ENCODE measurements at places on chromosomes 4 and X. TPM values are rescaled to one million over a fixed set of nuclear protein-coding genes. Genes with fewer than 3 reads are reported as not detected.

The ARL9 gene
- 0.13 TPM for total RNA-seq

GRCh38 chrX:136623396-136623795 is 24.6 kb upstream of the CD40LG start:
- DNase-seq = no peak

DNA sequence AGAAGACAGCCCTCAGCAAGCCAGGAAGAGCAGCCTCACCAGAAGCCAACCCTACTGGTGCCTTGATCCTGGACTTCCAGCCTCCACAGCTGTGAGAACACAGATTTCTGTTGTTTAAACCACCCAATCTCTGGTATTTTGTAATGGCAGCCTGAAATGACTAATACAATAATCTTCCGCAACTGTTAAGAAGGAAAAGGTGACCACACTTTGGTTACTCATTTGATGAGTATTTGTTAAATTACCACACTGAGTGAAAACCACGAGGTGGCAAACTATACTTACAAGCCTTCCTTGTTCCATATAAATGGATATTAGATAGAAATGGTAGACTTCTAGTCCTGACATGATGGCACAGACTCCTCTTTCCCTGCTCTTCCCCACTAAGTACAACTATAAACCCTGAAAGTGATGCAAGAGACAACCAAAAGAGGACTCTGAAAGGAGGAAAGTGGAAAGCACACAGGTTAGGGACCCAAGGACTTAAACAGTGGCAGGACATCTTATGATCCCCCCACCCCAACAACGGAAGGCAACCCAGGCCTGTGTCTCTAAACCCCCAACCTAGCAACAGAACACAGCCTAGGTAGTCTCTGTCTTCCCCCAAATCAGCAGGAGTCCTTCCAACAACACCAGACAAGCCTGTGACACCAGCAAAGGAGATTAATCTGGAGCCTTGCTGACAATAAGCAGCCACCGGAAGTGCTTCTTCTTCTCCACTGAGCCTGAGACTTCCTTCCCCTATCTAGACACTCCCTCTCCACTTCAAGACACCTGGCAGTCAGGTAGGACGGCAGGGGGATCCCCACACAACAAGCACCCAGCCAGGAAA is 12.3 kb downstream of the ZNF182 start:
- DNase-seq = no peak

GRCh38 chrX:150364347-150365050 is 1.4 kb downstream of the MAMLD1 start:
- DNase-seq = no peak

The PNMA3 gene
- total RNA-seq = 0.23 TPM

The PAGE5 gene
- total RNA-seq = 0.73 TPM

The HTATSF1 gene
- total RNA-seq = 9.9 TPM

The UNC5C gene
- 0.86 TPM for total RNA-seq

DNA sequence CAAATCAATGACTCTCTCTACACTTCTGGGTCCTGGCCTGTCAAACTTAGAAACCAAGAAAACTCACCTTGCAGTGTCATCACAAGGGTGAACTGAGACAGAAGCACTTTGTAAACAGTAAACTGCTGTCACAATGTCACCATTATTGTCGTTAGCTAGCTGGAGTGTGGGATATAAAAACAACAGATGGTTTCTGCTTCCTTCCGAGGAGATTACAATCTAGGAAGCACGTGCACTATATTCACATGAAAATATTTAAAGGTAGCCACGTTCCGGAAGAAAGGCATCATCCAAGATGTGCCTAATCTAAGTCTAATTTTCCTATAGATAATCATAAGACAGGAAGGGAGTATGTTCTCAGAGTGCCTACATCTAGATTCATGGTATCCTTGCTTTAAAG is 64.7 kb upstream of the ACSL1 start:
- DNase-seq = no peak

- DNase-seq = no peak
Measured at GRCh38 chr4:7596918-7597606, 162.3 kb upstream of the PSAPL1 start.

GRCh38 chrX:140440876-140441275 is 64.0 kb downstream of the SOX3 start:
- no peak for DNase-seq

GRCh38 chrX:125710403-125711062 is 390.9 kb downstream of the TEX13C start:
- no peak for DNase-seq

- DNase-seq = no peak
Measured at GRCh38 chr4:176883108-176883550, 90.4 kb upstream of the VEGFC start.

GRCh38 chr4:154119317-154119716 is 330.4 kb upstream of the SFRP2 start:
- DNase-seq = no peak

GRCh38 chrX:39633293-39633692 is 464.5 kb downstream of the BCOR start:
- DNase-seq = no peak

DNA sequence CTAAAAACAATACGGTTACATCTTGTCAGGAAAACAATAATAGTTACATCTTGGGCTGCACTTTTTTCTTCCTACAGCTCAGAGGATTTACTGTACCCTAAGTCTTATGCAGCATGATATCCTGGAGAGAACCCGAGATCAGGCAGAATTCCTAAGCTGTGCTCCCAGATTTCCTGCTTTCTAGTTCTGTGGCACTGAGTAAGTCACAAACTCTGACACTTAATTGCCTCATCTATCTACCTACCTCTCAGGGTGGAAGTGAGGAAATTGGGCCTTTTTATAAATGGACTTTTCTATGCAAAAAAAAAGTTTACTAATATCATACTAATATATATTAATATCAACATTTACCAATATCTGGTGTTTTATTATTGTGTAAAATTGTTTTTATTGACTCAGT is 438.5 kb downstream of the INPP4B start:
- DNase-seq = no peak

The BMPR1B gene
- total RNA-seq = 0.93 TPM

The SPP1 gene
- 10.5 TPM for total RNA-seq

- no peak for DNase-seq
Measured at GRCh38 chr4:6125103-6125651, 75.2 kb downstream of the JAKMIP1 start.

DNA sequence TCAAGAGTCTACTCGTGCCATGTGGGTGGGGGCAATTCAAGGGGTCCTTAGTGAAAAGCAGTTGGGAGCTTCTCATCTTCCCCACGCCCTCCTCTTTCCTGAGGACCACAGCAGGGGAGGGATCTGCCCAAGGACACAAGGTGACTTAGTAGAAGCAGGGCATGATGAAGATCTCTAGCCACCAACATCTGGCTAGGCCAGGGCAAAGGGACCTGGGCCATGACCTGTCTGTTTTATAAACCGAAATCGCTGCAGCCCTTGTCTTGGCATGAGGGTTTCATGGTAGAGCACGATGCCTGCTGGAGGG is 5.1 kb downstream of the G6PD start:
- no peak for DNase-seq

The CLOCK gene
- 14.4 TPM for total RNA-seq

DNA sequence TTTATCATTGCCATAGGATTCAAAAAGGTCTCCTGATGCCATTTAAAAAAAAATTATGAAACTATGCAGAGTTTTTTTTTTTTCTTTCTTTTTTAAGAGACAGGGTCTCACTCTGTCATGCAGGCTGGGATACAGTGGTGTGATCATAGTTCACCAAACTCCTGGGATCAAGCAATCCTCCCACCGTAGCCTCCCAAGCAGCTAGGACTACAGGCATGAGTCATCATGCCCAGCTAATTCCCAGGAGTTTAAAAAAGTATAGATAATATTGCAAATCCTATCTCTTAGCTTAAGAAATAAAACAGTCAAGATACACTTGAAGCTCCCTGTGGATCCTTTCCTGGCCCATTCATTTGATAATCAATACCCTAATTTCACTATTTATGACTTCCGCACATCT is 58.6 kb upstream of the PRSS48 start:
- no peak for DNase-seq

DNA sequence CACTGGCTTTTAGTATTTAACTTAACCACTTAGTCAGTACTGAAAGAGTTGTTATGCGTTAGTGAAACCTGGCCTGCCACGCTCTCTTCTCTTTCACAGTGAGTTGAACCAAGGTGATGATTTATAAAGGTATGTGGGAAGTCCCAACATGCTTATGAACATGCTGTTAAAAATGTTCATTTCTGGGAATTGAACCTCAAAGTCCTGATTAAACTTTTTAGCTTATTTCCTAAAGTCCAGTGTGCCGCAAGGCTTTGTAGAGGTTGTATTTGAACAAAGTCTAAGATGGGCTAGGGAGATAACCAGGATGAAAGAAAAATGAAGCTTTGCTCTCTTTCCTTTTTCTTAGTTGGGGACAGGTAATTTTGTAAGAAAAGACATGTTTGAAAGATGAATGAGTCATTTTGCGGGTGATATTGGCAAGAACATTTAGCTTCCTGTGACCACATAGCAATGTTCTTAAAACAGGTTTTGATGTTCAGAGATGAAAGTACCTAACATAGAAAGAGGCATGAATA is 270.3 kb downstream of the DTHD1 start:
- DNase-seq = no peak

The PRICKLE3 gene
- 4.5 TPM for total RNA-seq

- peak; percentile 76 for DNase-seq
Measured at GRCh38 chr4:38868059-38868960, 704 bp downstream of the FAM114A1 start.

DNA sequence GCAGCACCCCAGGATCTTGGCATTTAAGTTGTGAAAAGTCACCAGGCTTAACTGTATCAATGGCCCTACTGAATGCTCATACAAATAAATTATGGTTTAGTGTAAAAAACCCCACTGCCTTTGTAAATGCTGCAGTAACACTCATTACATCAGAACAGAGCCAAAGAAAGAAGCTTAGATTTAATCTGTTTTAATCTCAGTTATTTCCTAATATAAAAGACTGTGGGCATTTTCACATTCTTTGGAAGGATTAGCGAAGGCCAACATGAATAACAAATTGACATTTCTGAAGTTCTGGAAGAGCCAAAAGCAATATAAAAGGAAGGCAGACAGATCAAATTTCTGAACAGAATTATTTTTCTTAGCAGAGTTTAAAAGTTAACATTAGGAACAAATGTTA is 140.0 kb upstream of the HCCS start:
- DNase-seq = no peak

The RHOXF2B gene
- total RNA-seq = 0.10 TPM

DNA sequence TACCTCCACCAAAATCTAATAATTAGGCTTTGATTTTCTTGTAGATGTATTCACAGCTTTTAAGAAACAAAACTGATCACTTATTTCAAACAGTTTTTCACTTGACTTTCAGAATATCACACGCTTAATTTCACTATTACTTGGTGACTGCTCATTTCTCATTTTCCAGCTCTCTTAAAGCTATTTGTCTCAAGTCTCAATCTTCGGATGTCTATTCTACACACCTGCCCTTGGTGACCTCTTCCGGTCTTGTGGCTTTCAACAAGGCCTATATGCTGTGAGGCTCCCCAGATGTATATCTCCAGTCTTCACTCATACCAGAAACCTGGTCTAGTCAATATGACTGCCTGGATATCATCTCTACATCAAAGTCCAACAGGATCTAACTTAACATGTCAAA is 34.9 kb upstream of the ANXA10 start:
- no peak for DNase-seq

The SHOX gene
- total RNA-seq = not detected

GRCh38 chrX:102155806-102156179 is at the start of gene BEX5:
Gene BEX5 (minus strand): TSS chrX:102155977. CDS start chrX:102154265, 1,712 bp downstream.
- DNase-seq = peak; percentile 51

- no peak for DNase-seq
Measured at GRCh38 chr4:5503336-5503936, 204.9 kb downstream of the EVC2 start.

DNA sequence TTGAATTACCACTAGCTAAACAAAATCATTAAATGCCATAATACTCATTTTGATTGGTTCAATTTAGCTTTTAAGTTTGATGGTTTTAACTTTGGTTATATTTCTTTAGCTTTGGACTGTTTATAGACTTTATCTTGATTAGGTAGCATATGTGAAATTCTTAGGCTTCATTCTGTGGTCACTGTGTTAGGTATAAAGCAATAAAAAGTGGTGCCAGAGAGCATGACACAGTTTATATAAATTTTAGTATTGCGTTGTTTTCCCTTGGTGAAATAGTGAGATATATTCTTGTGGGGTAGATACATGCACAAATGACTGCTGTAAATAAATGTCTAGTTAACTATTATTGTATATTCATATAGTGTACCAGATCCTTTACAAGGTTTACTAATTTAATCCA is 474.2 kb upstream of the GRID2 start:
- no peak for DNase-seq

DNA sequence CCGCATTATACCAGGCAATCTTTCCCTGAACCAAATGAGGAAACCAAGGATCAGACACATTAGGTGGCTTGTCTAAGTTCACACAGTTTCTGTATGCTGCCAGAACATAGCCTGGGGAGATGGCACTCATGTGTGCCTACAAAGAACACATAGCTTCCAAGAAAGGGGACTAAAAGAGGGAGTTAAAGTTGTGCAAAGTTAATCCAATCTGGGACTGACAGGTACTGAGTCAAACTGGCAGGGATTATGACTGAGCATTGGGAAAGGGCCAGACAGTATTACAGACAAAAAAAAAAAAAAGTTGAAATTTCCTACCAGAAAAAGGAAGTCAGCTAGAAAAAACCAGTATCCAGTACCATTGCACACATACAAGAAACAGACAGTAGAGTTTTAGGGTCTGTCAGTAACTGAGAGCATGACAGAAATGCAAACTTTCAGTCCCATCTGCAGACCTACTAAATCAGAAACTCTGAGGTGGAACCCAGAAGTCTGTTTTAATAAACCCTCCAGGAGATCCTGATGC is 37.2 kb downstream of the ADAMTS3 start:
- DNase-seq = no peak

- no peak for DNase-seq
Measured at GRCh38 chrX:135489542-135489941, 30.9 kb upstream of the INTS6L start.

The AFM gene
- 208 TPM for total RNA-seq

The TXLNG gene
- total RNA-seq = 5.1 TPM

DNA sequence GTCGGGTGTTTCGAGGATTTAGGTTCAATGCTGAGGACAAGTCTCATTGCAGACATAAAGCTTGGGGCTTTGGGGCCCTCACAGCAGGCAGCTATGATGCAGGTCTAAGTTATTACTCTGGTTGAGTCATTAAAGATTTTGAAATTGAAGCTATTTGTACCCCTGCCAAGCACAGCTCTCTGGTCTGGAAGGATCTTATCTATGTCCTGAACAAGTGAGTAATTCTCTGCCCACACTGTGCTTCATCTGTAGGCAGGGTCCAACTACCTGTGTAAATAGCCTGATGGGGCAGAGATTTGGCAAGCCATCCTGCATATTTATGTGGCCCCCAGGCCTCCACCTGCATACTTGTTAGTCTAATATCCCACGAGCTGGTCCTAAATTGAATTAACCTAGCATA is 41.4 kb upstream of the MAGEA4 start:
- DNase-seq = no peak

The RTL3 gene
- not detected for total RNA-seq

GRCh38 chr4:17846266-17846665 is 35.5 kb downstream of the NCAPG start:
- DNase-seq = no peak

GRCh38 chrX:77917294-77917933 is 6.9 kb downstream of the ATP7A start:
- no peak for DNase-seq

The RIBC1 gene
- 0.38 TPM for total RNA-seq

- no peak for DNase-seq
Measured at GRCh38 chrX:69024161-69024736, 141.0 kb downstream of the PJA1 start.

GRCh38 chr4:9804918-9805317 is 23.5 kb downstream of the DRD5 start:
- DNase-seq = no peak

GRCh38 chr4:48815483-48815882 is 15.4 kb upstream of the OCIAD1 start:
- no peak for DNase-seq

The MSN gene
- total RNA-seq = 88.7 TPM
